ENCODE measurements at places on chromosomes 11 and 22.

DNA sequence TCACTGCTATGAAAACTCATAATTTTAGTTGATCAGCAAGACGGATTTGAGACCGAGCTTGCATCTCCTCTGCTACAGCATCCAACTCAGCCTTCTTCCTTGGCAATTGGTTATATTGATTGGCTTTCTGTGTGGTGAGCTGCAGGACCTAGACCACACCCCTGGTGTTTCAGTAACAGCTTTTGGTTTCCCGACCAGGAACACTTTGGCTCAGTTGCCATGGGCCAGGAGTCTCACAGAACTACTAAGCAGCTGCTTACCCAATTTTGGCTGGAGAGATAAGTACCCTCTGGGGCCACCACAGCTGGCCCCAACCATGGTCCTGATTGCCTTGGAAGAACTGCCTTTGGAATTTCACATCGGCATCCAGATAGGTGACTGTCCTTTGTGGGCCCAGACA lies at the start of gene GLYATL1:
Gene GLYATL1, plus strand, starts transcription at position 212 of the 400 bp plus-strand sequence. CDS start 7,600 bp downstream, outside the sequence.
- no peak for DNase-seq

GRCh38 chr11:102837156-102837555 lies 6.3 kb downstream of the MMP3 start:
- no peak for DNase-seq

DNA sequence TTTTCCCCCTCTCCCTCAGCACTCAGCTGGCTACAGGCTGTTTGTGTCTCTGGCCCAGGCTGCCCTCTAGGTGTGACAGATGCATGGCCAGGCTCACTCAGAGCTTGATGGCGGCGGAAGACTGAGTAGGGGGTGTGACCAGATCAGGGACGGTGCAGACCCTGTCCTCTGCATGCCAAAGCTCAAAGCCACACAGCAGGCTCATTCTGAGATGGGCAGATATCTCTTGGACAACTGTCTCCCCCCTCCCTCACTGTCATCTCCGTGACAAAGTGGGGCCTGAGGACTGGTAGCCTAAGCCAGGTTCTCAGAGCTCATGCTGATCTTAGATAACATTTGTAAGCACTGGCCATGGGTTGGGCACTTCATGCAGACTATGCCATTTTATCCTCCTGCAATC lies 231.3 kb downstream of the DSCAML1 start:
- no peak for DNase-seq

DNA sequence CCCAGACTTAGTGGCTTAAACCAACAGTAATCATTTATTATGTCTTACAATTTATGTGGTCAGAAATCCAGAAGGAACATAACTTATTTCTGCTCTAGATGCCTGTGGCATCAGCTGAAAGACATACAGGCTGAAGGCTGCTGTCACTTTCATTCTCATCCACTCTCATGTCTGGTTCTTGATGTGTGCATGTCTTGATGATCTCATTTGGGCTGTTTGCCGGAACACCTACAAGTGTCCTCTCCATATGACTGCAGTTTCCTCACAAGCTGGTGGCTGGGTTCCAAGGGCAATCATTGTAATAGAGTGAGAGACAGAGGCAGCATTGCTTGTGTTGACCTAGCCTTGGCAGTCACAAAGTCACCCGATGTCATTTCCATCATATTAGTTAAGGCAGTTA lies 1375.9 kb upstream of the RAG2 start:
- no peak for DNase-seq

DNA sequence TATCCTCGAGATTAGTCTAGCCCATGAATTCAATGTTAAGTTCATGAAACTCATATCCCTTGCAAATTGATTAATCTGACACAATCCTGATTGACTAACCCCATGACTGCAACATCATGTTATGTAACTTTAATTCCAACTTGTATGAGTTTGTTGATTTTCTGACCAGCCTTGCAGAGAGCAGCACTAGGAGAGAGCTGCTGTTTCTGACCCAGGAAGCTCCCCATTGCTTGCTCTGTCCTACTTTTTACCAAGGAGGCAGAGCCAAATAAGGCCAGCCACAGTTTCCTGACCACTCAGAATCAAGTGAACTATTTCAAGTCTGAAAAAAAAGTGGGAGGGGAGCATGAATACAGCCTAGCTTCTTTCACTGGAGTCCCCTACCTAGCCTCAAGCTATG lies 13.2 kb downstream of the MPZL3 start:
- peak; percentile 51 for DNase-seq

- no peak for DNase-seq
Observed at GRCh38 chr11:44972746-44973435, 22.2 kb upstream of the TP53I11 start.

- DNase-seq, result peak; percentile 34
Observed at GRCh38 chr11:76672431-76673175, 2.1 kb upstream of the LRRC32 start.

DNA sequence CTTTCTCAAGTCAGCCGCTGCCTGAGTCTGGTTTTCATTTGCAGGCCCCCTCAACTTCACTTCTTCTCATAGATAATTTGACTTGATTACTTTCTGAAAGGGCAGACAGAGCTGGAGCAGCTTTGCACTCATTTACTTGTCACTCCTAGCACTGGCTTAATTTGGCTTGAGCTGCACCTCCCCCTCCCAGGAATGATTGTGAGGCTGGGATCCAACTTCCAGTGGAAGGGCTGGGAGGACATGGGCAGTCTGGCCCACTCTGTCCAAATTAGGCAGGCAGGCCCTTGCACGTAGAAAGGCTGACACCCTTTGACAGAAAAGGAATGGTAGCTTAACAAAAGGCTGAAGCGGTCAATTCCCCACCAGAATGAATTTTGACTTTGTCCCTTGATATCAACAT lies 453.9 kb downstream of the ETS1 start:
- no peak for DNase-seq

- peak; percentile 28 for DNase-seq
Observed at GRCh38 chr11:27387362-27387761, 24.3 kb upstream of the CCDC34 start.

- no peak for DNase-seq
Observed at GRCh38 chr11:120289426-120289825, 35.7 kb upstream of the TLCD5 start.
